ENCODE measurements at places on chromosomes 2 and 18.

GRCh38 chr2:88608184-88608583 lies 19.1 kb downstream of the EIF2AK3 start:
- no peak for DNase-seq

DNA sequence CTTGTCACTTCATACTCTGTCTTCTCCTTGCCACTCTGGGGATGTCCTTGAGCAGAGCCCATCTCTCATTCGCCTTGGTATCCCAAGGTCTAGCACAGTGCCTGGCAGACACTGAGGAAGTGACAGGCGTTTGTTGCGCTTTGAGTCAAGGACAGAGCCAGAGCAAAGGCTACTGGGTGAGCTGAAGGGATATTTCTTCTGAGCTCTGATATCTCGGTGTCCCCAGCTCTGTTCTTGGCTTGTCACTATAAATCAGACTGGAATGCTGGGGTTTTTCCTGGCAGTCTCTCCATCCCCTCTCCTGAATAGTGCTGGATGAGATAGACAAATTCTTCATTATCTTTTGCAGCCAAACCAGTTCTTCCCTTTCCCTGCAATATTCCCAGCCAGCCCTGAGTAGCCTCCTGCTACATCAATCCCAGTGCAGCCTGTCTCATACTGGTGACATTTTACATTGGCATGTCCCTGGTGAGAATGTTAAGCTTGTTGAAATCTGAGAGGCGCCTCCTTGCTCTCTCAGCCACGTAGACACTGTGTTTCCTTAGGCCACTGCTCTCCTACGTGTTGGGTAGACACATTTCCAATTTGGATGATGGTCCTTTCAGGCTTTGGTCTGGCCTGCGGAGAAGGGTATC lies 61.7 kb downstream of the CTIF start:
- DNase-seq: no peak

DNA sequence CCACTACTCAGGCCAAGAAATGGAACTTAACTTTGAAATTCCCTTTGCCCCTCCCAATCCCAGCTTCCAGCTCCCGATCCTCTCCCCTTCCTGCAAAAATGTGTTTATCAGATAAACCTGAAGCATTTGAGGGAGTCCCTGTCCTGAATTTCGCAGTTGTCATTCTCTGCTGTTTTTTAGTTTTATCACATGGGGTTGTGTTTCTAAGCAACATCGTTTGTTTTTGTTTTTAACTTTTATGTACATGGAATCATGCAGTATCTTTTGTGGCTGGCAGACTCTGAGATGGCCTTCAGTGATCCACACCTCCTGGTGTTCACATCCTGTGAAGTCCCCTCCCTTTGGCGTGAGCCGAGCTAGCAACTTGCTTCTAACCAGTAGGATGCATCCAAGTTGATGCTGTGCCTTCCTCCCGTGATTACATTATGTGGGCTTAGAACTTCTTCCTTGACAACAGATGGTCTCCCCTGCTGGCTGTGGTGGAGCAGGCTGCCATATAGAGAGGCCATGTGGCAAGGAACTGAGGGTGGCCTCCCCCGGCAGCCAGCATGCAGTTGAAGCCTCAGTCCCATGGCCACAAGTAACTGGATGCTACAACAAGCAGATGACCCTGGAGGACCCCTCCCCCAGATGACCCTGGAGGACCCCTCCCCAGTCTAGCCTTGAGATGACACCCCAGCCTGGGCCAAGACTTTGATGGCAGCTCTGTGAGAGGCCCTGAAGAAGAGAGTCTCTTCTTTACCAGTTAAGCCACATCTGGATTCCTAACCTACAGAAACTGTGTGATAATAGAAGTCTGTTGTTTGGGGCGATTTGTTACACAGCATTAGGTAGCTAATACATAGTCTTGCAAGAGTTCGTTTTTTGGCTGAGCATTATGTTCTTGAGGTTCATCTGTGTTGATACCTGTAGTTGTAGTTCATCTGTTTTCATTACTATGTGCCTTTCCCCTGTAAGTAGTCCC lies 27.7 kb downstream of the SH3BP4 start:
- no peak for DNase-seq

DNA sequence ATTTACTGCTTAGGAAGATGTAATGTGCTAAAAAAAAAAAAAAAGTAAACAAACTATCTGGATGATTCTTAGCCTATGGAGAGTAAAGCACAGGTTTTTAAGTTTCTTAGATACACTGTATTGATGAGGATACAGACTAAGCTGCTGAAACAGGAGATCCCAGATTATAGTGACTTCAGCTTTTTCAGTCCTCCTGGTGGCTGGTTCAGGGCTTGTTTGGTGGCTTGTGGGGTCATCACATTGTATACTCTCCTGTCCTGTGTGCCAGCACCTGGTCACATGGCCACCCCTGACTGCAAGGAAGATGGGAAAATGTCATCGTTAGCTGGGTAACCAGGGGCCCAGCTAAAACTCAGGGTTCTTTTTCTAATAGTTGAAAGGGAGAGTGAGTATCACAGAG lies 31.4 kb downstream of the RAB31 start:
- DNase-seq: no peak

GRCh38 chr18:36075862-36076587 lies 8.7 kb upstream of the RPRD1A start:
- DNase-seq: peak; percentile 42

GRCh38 chr2:119544939-119545475 lies 758 bp downstream of the CFAP221 start:
- no peak for DNase-seq

DNA sequence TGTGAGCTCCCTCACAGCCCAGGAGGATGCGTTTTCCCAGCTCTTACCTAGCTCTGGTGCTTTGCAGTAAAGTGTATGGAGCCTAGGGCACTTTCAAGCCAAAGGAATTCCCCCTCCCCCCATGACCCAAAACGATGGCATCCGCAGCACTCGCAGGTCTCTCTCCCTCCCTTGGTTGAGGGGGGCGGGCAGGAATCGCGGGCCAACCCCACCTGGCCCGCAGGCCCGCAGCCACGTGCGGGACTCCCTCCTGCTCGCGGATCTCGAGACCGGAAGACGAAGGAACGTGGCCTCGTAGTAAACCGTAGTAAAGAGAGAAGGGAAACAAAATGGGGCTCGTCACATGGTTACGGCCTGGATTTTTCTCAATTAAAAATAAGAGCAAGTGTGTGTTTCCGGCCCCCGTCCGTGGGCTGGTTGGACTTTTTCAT lies 8.5 kb downstream of the IRS1 start:
- DNase-seq: peak; percentile 74

DNA sequence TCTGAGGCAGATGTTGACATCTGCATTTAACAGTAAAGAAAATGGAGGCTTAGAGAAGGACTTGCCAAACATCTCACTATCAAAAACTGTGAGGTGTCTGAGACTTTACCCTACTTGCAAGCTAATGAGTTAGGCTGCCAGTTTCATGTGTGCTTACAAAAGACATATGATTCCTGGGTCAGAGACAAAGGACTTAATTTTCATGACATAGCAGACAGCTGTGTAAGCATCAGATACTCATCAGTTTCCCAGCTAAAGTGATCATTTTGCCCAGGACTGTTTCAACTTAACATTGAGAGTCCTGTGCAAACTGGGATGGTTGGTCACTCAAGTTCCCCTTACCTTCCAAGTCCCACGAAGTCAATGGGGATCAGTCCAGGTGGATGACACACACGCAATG lies 18.9 kb upstream of the DAPL1 start:
- DNase-seq: no peak

DNA sequence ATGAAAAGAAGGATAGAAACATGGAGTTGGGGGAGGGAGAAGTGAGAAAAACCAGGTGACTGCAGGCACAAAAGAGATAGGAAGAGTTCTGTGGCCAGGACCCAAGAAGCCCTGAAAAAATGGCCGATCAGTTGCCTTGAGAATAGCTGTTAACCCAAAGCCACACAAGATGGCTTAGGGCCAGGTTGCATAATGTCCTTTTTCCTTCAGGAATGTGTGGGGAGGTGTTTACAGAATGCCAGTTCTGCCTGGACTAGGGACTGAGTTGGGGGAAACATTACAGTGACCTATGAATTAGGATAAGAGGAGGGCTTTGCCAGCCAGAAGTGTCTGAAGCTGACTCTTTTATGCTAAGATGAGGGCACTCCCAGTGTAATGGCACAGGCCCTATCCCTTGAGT lies 17.1 kb downstream of the FAM110C start:
- DNase-seq: no peak

- no peak for DNase-seq
Measured at GRCh38 chr2:120832296-120833070, 96.8 kb downstream of the GLI2 start.

DNA sequence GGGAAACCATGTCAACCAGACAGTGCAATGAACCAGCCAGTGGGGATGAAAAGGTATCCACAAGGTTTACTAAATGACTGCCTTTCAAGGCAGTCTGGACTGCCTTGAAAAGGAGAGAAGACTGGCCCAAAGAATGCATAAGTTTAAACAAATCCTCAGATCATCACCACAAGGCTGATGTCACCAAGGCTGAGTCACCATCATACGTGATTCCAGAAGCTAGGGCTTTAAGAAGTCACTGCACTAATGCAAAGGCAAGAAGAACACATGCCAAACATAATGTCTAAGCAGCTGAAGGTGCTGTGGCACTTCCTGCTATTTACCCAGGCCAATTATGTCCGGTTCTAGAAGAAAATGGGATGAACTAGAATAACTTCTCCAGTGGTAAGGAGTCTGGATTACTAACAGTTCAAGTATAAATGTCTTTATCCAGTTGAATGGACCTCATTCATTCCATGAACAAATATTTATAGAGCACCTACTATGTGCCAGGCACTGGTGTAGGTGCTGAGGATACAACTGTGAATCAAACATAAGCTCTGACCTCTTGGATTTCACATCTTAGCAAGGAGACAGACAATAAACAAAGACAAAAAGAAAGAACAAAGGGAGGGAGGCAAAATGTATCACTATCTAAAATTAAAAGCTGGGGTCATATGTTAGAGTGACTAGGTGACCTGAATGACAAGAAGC lies 37.6 kb upstream of the ONECUT2 start:
- peak; percentile 13 for DNase-seq

GRCh38 chr2:240138254-240138984 lies 2.0 kb downstream of the OTOS start:
- no peak for DNase-seq

DNA sequence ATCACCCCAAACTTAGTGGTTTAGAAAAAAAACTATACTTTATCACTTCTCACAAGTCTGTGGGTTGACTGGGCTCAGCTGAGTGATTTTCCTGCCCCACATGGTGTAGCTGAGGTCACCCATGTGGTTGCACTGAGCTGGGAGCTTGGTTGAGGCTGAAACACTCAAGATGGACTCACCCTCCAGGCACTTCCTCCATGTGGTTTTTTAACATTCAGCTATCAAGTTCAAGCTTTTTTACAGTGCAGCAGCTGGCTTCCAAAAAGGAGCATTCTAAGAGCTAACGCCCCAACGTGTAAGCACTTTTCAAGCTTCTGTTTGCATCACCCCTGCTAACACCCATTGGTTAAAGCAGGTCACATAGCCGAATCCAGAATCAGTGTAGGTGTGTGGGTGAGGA lies 105.9 kb upstream of the CREB1 start:
- DNase-seq: no peak

DNA sequence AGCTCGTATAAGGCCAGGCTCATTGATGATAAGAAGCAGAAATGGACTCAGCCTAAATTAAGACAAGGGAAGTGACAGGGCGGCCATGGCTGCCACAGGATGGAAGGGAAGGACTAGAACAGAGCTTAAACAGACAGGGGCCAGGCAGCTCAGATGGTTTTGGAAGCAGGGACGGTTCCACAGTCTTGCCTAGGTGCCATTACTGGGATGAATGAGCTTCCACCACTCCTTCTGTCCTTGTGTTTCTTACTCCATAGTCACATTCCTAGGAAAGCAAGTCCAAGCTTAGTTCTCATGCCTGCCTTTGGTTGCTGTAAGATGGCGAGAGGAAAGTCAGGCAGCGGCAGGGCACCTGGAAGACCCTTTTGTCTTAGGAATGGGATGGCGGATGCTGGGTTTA lies 11.9 kb downstream of the GNLY start:
- no peak for DNase-seq

- DNase-seq: no peak
Measured at GRCh38 chr18:52236131-52236530, 103.9 kb upstream of the DCC start.

DNA sequence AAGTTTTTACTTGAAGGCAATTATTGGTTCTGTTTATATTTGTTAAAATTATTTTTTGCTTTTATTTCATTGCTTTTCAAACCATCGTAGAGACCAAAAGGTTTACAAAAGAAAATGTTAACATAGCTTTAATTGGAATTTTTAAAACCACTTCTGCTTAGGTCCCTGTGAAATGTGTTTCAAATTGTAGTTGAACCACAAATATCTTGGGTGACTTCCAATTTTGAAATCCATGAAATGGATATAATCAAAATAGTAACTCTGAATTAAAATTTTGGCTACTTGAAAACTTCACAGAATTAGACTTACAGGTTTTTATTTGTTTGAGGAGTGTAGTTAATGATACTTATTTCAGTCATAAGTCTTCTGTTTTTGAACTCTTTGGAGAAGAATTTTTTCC lies 3.1 kb upstream of the SPAG16 start:
- DNase-seq: no peak

GRCh38 chr2:8656160-8656641 lies 25.7 kb upstream of the ID2 start:
- peak; percentile 50 for DNase-seq

DNA sequence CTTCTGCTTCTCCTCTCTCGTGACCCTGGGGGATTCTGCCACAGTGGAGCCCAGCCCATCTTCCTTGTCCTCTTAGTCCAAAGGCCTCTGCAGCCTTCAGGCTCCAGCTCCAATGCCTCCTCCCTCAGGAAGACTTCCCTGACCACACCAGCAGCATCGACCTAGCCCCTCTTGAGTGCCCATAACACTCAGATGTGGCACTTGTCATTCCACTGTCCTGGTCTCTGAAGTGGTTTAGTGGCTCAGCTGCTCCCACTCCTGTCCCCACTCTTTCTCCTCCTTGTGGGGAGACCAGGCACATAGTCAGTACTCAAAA lies 97.5 kb downstream of the STPG4 start:
- DNase-seq: no peak

GRCh38 chr2:52405980-52406379 lies 1361.6 kb upstream of the CHAC2 start:
- DNase-seq: no peak

All from hepatocyte (in vitro differentiated cells).